ENCODE measurements at places on chromosomes 11 and 22. TPM values are rescaled to one million over a fixed set of nuclear protein-coding genes. Genes with fewer than 3 reads are reported as not detected.

DNA sequence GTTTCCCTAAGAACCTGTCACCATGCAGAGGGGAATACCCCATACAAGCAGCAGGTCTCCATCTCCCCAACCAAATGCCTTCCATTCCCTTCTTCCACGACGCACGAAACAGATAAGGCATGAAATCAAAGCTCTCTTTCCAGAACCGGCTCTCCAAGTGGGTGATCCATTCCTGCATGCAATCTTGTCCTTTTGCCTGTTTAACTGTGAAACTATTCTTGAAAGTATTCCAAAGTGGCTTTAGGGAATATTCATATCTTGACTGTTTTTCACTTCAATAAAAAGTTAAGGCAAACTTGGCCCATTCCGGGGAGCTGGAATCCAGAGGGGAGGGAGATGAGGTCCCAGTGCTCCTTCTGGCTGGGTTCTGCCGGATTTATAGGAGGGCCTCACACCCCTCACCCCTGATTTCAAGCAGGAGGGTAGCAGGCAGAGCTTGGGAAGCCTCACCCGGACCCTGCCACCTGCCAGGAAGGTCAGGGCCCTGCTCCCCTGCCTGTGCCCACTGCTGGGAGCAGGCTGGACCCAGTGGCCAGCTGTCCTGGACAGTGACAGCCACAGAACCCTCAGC, 60.9 kb downstream of the SCGB1A1 start:
- DNase-seq: no peak

GRCh38 chr22:44259366-44260215, 53.2 kb downstream of the SHISAL1 start:
- no peak for DNase-seq

GRCh38 chr11:67006029-67006884, 16.7 kb upstream of the SYT12 start:
- DNase-seq: no peak

- DNase-seq: no peak
Observed at GRCh38 chr11:94885133-94885532, 88.2 kb downstream of the CWC15 start.

DNA sequence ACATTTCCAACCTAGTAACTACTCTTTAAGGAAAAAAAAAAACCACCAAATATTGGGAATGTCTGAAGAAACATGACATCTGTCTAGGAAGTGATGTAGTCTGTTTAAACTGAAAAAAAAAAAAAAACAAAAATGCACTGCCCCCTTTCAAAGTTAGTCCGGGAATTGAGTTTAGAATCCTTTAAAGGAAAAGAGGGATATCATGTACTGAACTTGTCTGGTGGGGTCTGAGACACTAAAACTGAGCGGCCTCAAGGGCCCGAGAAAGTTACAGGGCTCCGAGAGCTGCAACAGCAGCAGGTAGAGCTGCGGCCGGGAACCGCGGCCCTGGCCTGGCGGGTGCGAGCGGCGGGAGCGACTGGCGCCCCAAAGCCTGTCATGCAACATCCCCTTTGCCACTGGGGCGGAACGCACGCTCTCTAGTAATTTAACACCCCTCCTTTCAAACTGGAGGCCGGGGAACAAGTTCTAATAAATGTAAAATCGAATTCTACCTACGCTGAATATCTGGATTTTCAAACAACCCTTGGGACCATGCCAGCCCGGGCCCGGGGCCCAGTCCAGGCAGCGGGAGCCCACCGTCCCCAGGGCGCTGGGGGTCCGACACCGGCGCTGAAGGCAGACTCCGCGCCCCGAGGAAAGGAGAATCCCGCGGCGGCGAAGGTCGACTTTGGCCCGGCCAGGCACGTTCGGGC, 736 bp downstream of the RDX start:
- DNase-seq: no peak

CATSPERZ gene
- total RNA-seq: not detected

POU2AF2 gene
- not detected for total RNA-seq

BIK gene
- 0.46 TPM for total RNA-seq

Data from pulmonary artery endothelial cell (primary cell).